HT1080 (cell line): ENCODE measurements at places on chromosomes 7 and 10. TPM values are rescaled to one million over a fixed set of nuclear protein-coding genes. Genes with fewer than 3 reads are reported as not detected.

DNA sequence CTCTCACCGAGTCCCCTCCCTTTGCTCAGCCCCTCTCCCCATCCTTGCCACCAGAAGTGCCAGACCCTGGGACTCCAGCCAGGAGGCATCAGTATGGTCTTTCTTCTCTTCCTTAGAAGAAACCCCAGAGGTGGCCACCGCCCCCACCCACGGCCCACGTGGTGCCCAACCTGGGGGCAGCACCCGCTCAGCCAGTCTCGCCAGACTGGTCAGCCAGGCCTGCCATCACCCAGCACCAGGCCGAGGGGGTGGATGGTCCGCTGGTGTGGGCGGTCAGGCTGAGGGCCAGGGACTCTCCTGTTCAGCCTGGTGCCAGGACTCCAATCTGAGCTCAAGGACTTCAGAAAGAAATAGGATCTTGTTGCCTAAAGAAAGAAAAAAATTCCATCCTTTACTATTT is 5.8 kb upstream of the CLDN4 start:
- no peak for DNase-seq

PYROXD2 gene
- 3.8 and 4.8 TPM in 2 replicates for total RNA-seq

OTUD1 gene
- 1.9 and 2.0 TPM in 2 replicates for total RNA-seq

DNA sequence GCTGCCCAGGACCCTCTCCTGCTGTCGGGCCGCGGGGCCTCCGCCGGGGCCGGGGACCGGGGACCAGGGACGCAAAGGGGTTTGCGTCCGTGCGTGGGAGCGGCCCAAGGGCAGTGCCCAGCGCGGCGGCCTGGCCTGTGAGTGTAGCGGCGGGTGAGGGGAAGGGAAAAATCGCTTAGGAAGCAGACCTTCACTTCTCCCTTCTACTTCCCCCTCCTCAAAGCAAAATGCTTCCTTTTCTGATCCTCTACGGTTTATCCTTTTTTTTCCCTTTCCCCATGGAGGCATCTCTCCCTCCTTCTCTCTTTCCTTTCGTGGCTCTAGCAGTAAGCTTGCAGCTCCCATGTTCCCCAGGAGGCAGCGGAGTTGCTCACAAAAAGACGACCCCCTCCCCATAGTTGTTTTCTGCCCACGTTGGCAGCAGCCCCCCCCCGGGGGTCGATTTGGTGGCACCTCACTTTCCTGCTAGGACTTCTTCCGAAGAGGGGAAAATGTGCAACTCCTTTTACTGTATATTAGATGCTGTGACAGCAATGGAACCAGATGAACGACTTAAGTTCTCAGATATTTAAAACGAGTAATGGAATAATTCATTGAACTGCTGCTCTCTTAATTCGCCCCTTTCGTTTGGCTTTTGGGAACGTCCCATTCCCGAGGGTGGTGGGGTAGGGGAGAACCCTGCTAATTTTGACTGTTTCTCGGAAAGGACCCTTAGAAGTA is 724 bp downstream of the CAPZA2 start:
- peak; percentile 39 for DNase-seq

GSAP gene
- total RNA-seq = 1.2 and 1.5 TPM in 2 replicates

DNA sequence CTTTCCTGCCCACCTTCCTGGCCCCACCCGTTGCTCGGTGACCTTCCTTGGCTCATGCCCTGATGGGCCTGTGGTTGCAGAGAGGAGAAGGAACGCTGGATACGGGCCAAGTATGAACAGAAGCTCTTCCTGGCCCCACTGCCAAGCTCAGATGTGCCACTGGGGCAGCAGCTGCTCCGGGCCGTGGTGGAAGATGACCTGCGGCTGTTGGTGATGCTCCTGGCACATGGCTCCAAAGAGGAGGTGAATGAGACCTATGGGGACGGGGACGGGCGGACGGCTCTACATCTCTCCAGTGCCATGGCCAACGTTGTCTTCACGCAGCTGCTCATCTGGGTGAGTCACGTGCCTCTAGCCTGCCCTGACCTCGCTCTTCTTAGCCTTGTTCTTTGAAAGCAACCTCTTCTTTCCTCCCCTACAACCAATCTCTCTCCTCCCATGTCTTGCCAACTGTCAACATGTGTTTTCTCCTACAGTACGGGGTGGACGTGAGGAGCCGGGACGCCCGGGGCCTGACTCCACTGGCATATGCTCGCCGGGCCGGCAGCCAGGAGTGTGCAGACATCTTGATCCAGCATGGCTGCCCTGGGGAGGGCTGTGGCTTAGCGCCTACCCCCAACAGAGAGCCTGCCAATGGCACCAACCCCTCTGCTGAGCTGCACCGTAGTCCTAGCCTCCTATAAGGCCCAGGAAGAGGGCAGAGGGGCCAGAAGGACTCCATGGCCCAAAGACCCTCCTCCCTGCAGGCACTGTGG is 24.1 kb downstream of the GBX1 start:
- no peak for DNase-seq

FIGNL1 gene
- 30.2 and 37.9 TPM in 2 replicates for total RNA-seq

- no peak for DNase-seq
These were observed 78.1 kb upstream of the CYTH3 start for GRCh38 chr7:6350433-6351058.

DNA sequence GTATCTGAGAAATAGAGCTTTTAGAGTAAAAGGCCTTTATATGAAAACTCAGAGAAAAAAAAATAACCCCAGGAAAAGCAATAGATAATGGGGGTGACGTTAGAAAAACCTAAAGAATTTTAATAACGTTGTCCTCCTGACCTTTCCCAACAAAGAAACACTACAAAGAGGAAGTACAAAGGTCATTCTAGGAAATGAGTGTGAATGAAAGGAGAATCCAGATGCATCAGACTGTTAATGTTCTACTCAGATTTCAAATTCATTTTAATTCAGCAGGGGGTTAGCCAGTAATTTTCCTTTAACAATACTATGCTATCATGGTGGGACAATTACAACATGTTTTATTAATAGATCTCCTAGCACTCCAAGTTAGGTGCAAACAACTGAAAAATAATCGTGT is 73.8 kb upstream of the CDK1 start:
- DNase-seq = peak; percentile 13

GRCh38 chr10:103643381-103643780 is 149.9 kb downstream of the NEURL1 start:
- no peak for DNase-seq

- no peak for DNase-seq
These were observed 40.3 kb upstream of the EFCAB10 start for GRCh38 chr7:105621617-105622016.

MGMT gene
- 0.61 and 0.67 TPM in 2 replicates for total RNA-seq

- DNase-seq = no peak
These were observed 153.2 kb downstream of the MAD1L1 start for GRCh38 chr7:2079332-2080059.

- peak; percentile 68 for DNase-seq
These were observed 11.2 kb upstream of the SLC35B4 start for GRCh38 chr7:134327896-134328295.

DNA sequence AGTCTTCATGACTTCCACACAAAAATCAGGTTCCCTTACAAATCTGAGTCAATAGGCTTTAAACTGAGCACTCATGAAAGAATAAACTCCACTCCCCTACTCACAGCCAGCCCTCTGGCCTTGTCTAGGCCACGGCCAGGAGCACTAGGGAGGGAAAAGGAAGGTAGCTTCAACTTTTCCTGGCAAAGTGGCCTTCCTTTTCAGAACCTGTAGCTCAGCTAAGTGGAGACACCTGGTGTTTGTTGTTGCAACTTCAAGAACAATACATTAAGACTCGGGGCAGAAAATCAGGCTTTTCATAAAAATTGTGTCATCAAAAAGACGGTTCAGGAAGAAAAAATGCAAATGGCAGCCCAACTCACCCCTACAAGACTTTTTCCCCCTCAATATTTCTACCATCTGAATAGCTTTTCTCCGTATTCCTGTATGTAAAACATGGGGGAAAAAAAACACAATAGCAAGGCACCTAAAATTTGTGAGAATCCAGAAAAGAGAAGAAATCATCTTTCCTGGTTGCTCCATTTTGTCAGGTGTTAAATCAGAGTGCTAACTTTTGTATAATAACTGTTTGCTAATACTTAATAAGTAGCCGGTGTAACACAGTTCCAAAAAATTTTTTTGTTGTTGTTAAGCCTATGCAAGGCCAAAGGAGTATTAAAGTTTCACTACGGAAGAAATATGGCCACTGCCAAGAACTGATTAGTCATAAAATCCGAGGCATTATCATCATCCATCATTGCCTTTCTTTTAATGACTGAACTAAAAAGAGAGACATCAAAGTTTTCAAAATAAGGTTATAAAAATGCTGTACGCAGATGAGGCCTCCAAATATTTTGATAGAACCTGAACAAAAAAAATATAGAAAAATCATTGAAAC is 66.2 kb upstream of the ARID5B start:
- peak; percentile 38 for DNase-seq

KLLN gene
- 0.40 and 0.77 TPM in 2 replicates for total RNA-seq

SRI gene
- 141 and 155 TPM in 2 replicates for total RNA-seq

- DNase-seq = no peak
These were observed 68.6 kb upstream of the KMT2C start for GRCh38 chr7:152504367-152504766.

DNA sequence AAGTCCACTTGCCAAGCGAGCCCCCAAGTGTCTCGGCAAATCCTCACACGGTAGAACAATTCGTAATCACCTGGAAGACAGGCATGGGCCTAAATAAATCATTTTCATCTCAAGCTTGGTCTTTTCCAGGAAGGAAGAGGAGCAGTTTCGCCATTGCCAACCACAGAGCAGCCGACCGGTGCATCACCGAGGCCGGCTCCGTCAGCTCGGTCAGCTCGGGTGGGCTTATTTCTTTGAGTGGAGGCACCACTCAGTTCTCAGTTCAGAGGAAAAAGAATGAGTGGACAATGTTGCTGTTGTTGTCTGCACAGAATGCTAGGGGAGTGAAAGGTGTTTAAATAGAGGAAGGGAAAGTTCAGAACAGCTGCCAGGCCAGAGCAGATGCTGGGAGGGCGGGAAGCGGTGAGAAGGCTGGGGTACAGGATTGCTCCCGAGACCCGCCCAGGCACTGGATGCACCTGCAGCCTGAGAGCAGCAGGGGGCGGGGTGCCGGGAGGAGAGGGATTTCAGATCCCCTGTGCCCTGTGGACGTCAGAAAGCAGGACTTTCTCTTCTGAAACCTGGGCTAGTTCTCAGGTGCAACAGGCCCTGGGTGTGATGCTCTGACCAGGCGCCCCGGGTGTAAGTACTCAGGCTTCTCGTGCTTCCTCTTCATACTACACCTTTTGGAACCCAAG is 17.7 kb upstream of the IGFBP3 start:
- DNase-seq = no peak

DNA sequence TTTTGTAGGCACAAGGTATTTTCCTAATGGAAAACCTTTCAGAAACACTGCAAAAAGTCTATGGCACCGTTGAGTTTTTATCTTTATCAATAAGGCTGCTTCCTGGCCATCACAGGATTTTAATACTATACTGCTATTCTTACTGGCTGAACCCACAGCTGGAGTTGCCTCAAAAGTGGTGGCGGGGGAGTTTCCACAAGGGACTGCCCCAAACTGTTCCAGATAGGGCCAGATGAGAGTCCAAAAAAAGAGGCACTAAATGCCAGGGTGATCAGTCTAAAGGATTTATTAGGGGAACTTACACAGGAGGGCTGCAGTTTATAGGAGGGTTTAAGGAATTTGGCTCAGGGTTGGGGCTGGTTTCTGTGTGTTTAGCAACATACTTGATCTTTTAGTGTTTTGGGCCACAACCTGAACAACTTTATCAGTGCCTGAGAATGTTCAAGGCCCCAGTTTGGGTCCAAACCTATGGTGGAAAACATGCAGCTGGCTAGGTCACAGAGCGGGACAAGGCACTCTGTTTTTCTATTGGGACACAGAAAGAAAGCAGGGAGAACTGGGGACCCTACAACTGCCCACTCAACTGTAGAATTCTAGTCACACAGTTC is 41.4 kb downstream of the STAM start:
- DNase-seq = no peak

CRPPA gene
- total RNA-seq = 0.74 and 1.4 TPM in 2 replicates

- no peak for DNase-seq
These were observed 818 bp downstream of the GOT1 start for GRCh38 chr10:99429517-99430095.

CCDC172 gene
- total RNA-seq = not detected in 2 replicates

MMD2 gene
- not detected in 2 replicates for total RNA-seq

DNA sequence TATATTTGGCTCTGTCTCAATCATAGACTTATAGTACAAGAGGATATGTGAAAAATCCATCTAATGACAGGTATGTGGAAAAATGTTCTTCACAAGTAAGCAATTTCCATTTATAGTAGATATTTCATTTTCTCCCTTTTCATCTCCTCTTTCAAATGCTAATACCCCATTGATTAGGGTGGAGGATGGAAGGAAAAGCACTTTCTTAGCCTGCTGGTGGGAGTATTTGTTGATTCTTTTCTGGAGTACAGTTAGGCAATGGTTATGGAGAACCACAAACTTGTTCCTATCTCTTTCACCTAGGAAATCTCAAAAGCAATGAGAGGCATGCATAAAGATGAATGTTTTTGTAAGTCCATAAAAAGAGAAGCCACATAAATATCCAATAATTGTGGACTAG is 108.0 kb upstream of the CREB5 start:
- no peak for DNase-seq

NEUROG3 gene
- not detected in 2 replicates for total RNA-seq

TAS2R39 gene
- total RNA-seq = not detected in 2 replicates
